ENCODE measurements at places on chromosomes 12 and 14. TPM values are rescaled to one million over a fixed set of nuclear protein-coding genes. Genes with fewer than 3 reads are reported as not detected.

Gene SLIRP
- 247 TPM for total RNA-seq

Gene FANCM
- total RNA-seq: 7.6 TPM

Gene PLA2G1B
- total RNA-seq: not detected

Gene NDUFA9
- 129 TPM for total RNA-seq

Gene ADAMTS20
- not detected for total RNA-seq

Gene HOXC6
- 4.3 TPM for total RNA-seq

Gene OR4K2
- total RNA-seq: not detected

Gene KLHL33
- not detected for total RNA-seq

Gene VRTN
- total RNA-seq: not detected

Gene TOMM20L
- not detected for total RNA-seq

Gene RASSF8
- 15.6 TPM for total RNA-seq

Gene TAS2R8
- not detected for total RNA-seq

Gene LTBR
- 112 TPM for total RNA-seq

Gene KCNC2
- not detected for total RNA-seq

Gene NANOG
- total RNA-seq: not detected

Gene GALNT16
- not detected for total RNA-seq

Gene RIPK3
- total RNA-seq: 7.9 TPM

Gene FGF6
- total RNA-seq: not detected

Gene TDRD9
- total RNA-seq: 1.6 TPM

Gene KRT77
- 0.03 TPM for total RNA-seq

Gene TAS2R19
- 0.49 TPM for total RNA-seq

Gene SMAGP
- 35.1 TPM for total RNA-seq

Gene LRP1
- 17.5 TPM for total RNA-seq

Gene NELL2
- total RNA-seq: 0.07 TPM

Gene ADAM21
- total RNA-seq: 0.44 TPM

Gene PTHLH
- total RNA-seq: 301 TPM

Gene CFAP251
- 44.5 TPM for total RNA-seq
